ENCODE measurements at places on chromosomes 6 and 20. TPM values are rescaled to one million over a fixed set of nuclear protein-coding genes. Genes with fewer than 3 reads are reported as not detected.

The PERP gene
- total RNA-seq, result 32.9 TPM

The VSTM2L gene
- 12.9 TPM for total RNA-seq

The HSPA1L gene
- total RNA-seq, result 0.35 TPM

The PSMG4 gene
- 28.8 TPM for total RNA-seq

The HLA-DQA1 gene
- total RNA-seq, result not detected

The LRRC73 gene
- not detected for total RNA-seq

The SLPI gene
- not detected for total RNA-seq

The EPPIN gene
- not detected for total RNA-seq

The SFTA2 gene
- not detected for total RNA-seq

The ASIP gene
- not detected for total RNA-seq

The MBOAT1 gene
- total RNA-seq, result 12.7 TPM

The DLL1 gene
- under 0.01 TPM for total RNA-seq

The HAO1 gene
- total RNA-seq, result not detected

The DEF6 gene
- 4.6 TPM for total RNA-seq

The UBD gene
- total RNA-seq, result not detected

The CRYBG1 gene
- 16.1 TPM for total RNA-seq

The RFX6 gene
- total RNA-seq, result not detected

Data from myometrial cell (primary cell).